GM23248 (cell line): ENCODE measurements at places on chromosomes 7 and 10. TPM values are rescaled to one million over a fixed set of nuclear protein-coding genes. Genes with fewer than 3 reads are reported as not detected.

The DDC gene
- total RNA-seq: not detected in 2 replicates

The METTL27 gene
- total RNA-seq: 3.5 and 5.3 TPM in 2 replicates

The TCF7L2 gene
- total RNA-seq: 4.2 and 6.2 TPM in 2 replicates

The HOXA9 gene
- total RNA-seq: 32.1 and 43.7 TPM in 2 replicates

The HMX2 gene
- total RNA-seq: not detected in 2 replicates

The KCP gene
- total RNA-seq: not detected in 2 replicates

The ADGRA1 gene
- not detected in 2 replicates for total RNA-seq

The FAM241B gene
- not detected in 2 replicates for total RNA-seq

The GALNT17 gene
- not detected in 2 replicates for total RNA-seq

The GATA3 gene
- not detected in 2 replicates for total RNA-seq

The GPR158 gene
- 0.13 TPM in 1 of 2 replicates, not detected in the other for total RNA-seq

The CFAP46 gene
- total RNA-seq: 0.22 TPM in 1 of 2 replicates, not detected in the other

The CNPY1 gene
- total RNA-seq: not detected in 2 replicates

The VSTM4 gene
- total RNA-seq: 8.7 and 9.5 TPM in 2 replicates

The TYW1 gene
- total RNA-seq: 11.1 and 62.0 TPM in 2 replicates

The CACUL1 gene
- 14.8 and 18.8 TPM in 2 replicates for total RNA-seq

The CFAP58 gene
- total RNA-seq: under 0.01 and 0.22 TPM in 2 replicates

The ST8SIA6 gene
- not detected in 2 replicates for total RNA-seq

The PRLHR gene
- not detected in 2 replicates for total RNA-seq

The HOXA5 gene
- 0.25 and 4.0 TPM in 2 replicates for total RNA-seq

The SLC26A3 gene
- total RNA-seq: not detected in 2 replicates

The RET gene
- total RNA-seq: not detected in 2 replicates

The BCCIP gene
- 43.9 and 51.7 TPM in 2 replicates for total RNA-seq

The THSD7A gene
- not detected in 2 replicates for total RNA-seq

The ZC3HAV1L gene
- total RNA-seq: 10.9 TPM in 2 replicates

The MAGI2 gene
- total RNA-seq: 4.1 and 8.1 TPM in 2 replicates

The FAM25G gene
- not detected in 2 replicates for total RNA-seq

The CALML5 gene
- total RNA-seq: not detected in 2 replicates

The AEBP1 gene
- 53.0 and 63.2 TPM in 2 replicates for total RNA-seq
